ENCODE measurements at places on chromosomes 12 and 14.
A peak's percentile ranks its signal among the peaks of the same experiment; 100 is the strongest.

DNA sequence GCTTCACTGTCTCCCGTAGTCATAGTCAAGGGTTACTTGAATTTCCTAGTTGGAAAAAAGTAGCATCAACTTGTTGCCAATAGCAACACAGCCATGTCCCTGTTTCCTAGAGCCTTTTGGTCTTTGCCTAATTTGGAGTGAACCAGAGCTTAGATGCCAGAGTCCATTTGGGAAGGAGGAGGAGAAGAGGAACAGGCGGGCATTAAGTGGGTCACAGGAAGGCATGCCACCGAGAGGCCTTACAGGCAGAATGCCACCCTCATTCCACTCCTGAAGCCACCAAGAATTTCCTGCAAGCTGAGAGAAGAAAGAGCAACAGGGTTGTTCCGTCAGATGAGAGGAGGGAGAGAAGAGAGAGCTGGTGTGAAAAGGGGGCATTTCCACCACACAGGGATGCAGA, 339.5 kb downstream of the DPF3 start:
- DNase-seq: no peak

GRCh38 chr12:109640961-109641360, 67.4 kb downstream of the MVK start:
- DNase-seq: no peak

GRCh38 chr14:76499399-76499798, 123.5 kb downstream of the ESRRB start:
- no peak for DNase-seq

DNA sequence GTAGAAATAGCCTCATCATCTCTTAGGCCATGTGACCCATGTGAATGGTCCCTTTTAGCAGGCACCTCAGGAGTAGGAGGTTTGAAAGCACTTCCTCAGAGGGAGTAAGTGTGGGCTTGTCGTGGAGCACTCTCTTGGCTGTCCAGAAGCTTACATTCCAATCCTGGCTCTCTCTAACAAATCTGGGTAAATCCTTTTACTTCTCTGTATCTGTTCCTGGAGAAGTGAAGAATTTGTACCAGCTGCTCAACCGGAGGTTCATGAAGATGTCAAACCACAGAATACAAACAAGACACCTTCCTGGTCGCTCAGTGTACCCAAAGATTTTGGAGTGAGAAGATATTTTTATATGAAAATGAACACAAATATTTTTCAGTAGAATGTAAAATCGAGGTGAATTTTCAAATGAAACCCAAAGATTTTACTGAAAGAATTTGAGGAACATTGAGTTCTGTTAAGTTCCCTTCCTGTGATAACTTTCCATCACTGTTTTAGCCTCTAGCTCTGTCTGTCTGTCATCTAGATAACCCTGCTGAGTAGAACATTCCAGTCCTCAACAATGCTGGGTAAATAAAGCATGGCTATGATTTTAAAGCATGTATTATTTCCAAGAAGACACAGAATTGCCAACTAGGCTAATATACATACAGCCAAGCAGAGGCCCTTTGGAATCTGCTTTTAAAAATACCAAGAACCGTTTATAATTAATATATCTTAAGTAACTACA, 263.9 kb upstream of the RGS6 start:
- DNase-seq: no peak

DNA sequence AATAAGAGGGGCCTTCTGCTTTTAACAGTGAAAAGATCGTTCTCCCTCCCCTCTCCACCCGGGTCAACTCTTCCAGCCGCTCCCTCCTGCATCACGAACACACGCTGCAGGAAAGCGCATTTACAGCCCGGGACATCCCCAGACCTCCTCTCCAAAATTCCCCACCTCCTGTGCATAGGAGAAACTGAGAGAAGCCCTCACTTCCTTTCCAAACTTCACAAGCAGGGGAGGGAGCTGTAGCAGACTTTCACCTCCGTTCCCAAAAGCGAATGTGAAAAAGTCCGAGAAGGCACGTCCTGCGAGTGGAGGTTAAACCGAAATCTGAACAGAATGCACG, 513 bp downstream of the BCAT1 start:
- peak; percentile 18 for DNase-seq

- DNase-seq: no peak
These were observed 12.8 kb upstream of the HPD start for GRCh38 chr12:121871467-121871866.

- DNase-seq: peak; percentile 67
These were observed at the start of gene ABHD4 for GRCh38 chr14:22598099-22598895. ABHD4 (plus strand) TSS chr14:22598300; CDS start chr14:22598307, 7 bp downstream.

- DNase-seq: no peak
These were observed 34.1 kb upstream of the CPM start for GRCh38 chr12:68967046-68967445.

DNA sequence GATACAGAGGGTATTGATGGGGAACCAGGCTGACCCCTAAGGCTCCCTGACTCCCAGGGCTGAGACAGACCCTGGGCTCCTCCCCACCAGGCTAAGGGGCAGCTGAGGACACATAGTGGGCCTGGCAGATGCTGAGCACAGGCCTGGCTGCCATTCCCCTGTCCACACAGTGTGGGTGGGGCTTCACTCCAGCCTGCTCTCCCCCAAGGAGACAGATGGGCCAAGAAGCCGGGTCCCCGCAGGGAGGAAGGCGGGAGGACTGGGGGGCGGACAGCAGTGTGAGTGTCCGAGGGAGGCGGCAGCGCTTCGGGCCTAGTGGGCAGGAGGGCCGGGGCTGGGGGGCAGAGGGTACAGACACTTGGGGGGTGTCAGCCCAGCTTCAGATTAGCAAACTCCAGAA, 32.0 kb downstream of the RFLNA start:
- no peak for DNase-seq

DNA sequence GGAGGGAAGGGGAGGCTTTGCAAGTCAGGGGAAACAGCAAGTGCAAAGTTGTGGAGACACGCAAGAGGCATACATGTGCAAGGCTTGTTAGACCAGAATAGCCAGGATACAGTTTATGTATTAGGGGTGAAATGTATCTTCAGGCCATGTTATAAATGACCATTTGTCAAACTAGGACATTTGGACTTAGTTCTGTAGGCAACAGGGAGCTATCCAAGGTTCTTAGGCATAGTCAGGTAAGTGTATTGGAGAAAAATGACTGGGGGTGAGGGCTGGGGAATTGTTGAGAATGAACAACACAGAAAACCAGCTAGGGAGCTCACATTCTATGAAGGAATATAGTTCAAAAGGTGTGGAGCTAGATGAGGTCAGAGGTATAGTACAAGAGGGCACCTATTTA, 42.5 kb downstream of the TPH2 start:
- DNase-seq: no peak
